ENCODE measurements at places on chromosomes 16 and 17.

GRCh38 chr17:38654411-38655398 lies 20.1 kb downstream of the EPOP start:
- no peak for DNase-seq

DNA sequence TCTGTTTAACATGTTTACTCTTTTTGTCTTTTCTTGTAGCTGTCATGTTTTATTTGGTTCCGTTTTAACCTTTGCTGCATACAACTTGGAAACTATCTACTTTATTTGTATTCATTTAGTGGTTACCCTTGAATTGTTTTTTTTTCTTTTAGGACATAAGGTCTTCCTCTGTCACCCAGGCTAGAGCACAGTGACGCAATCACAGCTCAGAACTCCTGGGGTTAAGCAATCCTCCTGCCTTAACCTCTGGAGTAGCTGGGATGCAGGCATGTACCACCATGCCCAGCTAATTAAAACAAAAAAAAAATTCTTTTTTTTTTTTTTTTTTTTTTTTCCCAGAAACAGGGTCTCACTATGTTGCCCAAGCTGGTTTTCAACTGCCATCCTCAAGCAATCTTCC lies 29.8 kb upstream of the USP43 start:
- no peak for DNase-seq

DNA sequence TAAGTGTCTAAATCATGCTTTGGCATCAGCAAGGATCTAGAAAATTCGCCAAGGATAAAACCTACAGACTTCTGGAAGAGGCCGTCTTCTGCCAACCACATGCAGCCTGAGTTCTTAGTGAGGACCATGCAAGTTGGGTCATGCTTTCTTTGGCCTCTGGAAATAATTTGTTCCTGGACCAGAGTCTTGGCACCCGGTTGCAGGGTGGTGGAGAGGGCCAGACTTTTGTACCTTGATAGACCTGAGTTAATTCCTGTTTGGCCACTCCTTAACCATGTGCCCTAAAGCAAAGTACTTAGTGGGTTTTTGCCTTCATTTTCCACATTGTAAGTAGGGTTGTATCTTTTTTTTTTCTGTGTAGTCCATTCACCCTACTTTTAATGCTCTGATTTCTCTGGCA lies 283.4 kb upstream of the IRX5 start:
- no peak for DNase-seq

DNA sequence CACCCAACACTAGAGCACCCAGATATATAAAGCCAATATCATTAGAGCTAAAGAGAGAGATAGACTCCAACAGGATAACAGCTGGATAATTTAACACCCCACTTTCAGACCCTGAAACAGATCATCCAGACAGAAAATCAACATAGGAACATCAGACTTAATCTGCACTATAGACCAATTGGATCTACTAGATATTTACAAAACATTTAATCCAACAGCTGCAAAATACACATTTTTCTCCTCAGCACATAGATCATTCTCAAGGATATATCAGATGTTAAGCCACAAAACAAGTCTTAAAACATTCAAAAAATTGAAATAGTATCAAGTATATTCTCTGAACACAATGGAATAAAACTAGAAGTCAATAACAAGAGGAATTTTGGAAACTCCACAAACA lies 4.1 kb upstream of the CCL13 start:
- no peak for DNase-seq
